ENCODE measurements at places on chromosomes 1 and 21.

DNA sequence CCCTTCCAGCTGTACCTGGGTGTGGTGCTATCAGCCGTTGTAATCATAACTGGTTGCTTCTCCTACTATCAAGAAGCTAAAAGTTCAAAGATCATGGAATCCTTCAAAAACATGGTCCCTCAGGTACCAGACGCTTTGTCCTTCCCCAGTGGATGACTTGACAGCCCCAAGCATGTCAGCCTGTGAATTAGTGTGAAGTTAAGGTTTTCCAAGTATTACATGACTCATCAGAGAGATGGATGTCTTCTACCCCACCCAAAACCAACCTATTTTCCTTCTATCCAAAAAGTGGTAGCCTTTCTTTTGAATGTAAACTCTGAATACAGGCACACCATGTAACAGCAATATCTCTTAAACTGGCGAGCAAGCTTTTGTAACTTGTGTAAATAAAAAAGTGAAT is 15.1 kb downstream of the ATP1A1 start:
- DNase-seq = no peak

DNA sequence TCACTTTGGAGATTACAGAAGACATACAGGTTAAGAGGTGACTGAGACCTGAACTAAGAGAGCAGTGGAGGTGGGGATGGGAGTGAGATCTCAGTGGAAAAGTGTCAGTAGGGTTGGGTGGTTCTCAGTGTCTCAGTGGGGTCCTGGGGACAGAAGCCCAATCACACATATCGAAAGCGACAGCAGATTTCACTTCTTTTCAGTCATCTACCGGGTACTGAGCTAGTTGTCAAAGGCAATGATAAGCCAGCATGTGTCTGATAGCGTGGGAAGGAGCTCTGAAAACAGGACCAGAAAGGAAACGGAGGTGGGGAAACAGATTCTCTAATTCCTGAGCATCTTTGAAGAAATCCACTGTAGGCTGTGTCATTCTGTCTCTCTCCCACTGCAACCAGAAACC is 59.5 kb downstream of the RHOU start:
- DNase-seq = peak; percentile 19

DNA sequence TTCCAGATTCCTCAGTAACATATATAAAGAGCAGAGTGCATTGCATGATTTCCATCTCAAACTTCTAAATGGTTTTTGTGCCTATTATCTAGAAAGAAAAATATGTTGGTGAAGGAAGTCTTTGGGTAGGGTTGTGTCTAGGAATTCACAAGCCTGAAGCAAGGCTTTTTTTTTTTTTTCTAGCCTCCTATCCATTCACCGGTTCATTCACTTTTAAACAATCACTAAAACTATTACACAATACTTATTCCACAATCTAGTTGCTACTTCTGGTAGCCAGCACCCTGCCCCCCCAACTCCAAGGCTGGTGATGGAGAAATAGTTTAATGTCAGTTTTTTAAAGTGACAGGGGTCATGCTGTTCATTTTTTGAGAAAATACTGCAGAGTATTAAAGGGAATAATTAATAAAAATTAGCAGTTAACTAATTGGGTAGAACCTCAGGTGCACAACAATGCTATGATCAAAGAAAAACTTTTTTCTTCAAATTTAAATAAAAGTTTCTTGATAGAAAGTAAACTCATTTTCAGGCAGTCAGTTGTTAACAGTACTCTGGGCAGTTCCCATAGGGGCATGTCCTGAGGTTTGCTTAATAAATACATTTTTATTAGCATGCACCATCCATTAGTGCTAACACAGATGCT is 10.9 kb downstream of the IRF2BP2 start:
- no peak for DNase-seq

DNA sequence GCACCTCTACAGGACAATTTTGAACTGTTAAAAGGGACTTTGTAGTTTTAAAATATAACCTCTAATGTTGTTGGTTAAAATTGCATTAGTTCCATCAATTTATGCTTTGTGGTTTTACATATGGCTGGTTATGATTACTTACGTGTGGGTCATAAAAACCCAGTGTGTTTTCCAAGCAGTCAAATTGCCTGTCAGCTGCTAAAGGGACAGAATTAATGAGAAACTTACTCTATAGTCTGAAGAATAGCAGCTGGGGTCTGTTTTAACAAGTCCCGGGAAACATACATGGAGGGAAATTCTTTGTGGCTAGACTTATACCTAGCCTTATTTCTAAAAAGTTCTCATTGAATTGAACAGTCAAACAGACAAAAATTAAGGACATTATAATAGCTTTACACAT is 820.9 kb upstream of the ADGRL4 start:
- DNase-seq = no peak

GRCh38 chr1:51175278-51175677 is 60.8 kb upstream of the RNF11 start:
- no peak for DNase-seq

- no peak for DNase-seq
Observed at GRCh38 chr1:15584489-15585363, at the start of gene AGMAT. Gene AGMAT (minus strand): TSS chr1:15585051. CDS start chr1:15584967, 84 bp downstream.

DNA sequence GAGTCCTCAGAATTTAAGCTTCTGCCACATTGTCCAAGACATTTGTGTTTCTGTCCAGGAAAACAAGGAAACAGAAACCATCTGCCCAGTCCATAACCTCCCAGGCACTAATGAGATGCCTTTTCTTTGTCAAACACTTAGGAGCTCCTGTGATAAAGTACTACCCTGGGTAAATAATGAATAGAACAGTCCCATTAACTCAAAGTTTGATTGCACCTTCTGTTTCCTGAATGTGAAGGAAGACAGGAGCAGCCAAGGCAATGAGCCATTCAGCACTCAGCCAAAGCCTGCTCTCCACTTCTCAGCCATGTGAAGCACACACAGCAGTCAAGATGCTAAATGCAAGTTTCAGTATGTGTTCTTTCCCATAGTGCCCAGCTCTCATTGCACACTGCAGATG is 199.8 kb downstream of the SEC16B start:
- DNase-seq = no peak

DNA sequence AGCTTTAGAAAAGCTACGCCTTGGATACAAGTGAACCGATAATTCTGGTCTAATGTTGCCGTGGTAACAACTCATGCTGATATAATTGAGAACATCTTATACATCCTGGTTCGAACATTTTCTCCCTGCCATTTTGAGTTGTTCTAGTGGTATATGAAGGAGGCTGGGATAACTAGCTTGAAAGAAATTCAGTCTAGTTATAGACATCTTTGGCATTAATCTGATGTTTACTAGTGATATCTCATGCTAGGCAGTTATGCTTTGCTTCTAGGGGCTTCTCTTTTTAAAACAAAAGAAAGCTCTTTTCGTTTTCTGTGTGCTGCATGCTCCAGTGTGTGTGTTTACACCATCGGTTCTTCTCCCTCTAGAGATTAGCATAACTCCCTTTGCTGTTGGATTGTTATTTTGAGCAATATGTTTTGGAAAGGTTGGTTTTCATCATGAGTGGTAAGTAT is 20.5 kb downstream of the PRKACB start:
- no peak for DNase-seq

DNA sequence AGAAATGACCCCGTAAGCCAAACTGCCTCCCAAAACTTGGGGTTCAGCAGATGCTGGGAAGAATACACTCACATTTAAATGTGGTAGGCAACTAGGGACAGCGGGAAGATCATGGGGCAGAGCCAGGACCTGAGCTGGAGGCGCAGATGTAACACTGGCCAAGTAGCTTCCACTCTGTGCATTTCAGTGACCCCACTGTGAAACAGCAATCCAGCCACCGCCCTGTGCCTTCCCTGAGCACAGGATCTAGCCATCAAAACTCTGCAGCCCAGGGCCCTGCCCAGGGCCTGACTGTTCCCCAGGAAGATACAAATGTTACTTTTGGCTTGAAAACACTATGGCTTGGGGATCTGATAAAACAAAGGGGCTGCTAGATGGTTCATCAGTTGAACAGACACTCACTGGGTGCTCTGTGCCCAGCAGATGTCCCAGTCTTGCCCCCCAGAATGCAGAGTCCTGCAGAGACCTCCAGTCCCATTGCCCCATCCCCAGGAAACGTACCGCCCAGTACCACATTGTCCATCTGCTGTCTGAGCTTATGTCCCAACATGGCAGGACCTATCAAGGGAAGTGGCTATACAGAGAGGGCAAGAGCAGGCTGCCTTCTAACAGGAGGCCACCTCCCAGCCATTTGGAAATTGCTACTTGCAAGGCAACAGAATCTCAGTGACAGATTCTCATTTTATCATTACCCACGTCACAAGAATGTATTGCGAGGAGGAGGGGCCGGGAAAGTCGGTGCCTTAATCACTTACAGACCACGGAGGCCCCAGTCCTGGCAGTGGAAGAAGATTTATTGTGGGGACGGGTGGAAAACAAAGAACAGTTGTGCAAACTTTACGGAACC is 124.0 kb downstream of the DMRTB1 start:
- DNase-seq = no peak

DNA sequence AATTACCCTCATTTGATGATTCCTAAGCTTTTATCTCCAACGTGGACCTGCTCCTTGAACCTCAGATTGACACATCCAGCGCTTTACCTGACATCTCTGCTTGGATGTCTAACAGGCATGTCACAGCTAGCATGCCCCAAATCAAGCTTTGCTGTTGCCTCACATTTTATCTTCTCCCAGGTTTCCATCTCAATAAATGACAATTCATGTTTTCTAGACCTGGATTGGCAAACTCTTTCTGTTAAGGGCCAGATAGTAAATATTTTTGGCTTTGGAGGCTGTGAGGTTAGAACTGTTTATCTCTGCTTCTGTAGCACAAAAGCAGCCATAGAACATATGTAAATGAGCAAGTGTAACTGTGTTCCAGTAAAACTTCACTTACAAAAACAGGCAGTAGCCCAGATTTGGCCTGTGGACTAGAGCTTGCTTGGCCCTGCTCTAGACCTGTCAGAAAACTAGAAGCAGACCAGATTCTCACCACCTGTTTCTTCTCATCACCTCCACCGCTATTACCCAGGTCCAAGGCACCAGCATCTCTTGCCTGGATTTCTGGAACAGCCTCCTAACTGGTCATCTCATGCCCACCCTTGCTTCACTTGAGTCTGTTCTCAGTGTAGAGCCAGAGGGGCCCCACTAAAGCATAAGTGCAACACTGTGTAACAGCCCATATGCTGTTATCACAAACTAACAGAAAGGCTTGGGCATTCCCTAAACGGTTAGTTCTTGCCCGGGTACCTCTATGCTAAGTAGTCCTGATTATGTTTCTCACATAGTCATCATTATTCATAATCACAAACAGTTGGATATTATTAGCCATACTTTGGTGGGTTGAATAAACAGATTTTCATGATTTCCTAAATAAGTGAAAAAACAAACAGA is 42.3 kb downstream of the UBE4B start:
- DNase-seq = no peak

DNA sequence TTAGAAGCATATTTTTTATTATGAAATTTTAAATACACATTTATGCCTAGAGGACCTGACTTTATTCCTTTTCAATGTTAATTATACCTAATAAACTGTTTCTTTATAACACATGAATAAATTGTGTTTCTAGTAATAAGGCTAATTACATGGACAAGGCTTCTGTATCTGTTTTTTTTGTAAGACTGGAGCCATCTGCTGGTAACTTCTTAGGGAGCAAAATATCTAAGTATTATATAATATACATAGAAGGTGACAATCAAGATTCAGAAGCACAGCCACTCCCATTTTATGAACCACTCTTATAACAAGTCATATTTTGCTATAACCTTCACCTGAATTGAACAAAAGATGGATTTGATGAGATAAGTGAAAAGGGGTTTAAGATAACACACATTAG is 84.2 kb downstream of the LBR start:
- no peak for DNase-seq

GRCh38 chr1:208852911-208853310 is 608.7 kb upstream of the PLXNA2 start:
- DNase-seq = no peak

GRCh38 chr1:194114288-194114687 is 927.9 kb upstream of the B3GALT2 start:
- no peak for DNase-seq

DNA sequence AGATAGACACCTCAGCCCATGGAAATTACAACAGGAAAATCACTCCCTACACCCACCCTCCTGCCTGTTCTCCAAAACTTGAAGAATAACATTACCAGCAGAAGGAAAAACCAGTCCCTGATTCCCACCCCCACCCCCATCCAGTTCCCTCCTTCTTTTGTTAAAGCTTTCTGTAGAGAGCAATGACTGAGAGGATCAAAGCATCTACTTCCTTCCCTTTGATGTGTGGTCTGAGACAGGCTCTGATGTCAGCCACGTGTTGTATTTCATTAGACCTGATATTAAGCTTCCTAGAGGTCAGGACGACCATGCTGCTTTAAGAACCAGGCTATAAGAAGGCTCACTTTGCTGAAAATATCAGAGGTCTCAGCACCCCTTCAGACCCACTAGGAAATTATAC is 73.9 kb upstream of the HAO2 start:
- DNase-seq = no peak

GRCh38 chr1:44696789-44697345 is 22.4 kb downstream of the ARMH1 start:
- DNase-seq = no peak

DNA sequence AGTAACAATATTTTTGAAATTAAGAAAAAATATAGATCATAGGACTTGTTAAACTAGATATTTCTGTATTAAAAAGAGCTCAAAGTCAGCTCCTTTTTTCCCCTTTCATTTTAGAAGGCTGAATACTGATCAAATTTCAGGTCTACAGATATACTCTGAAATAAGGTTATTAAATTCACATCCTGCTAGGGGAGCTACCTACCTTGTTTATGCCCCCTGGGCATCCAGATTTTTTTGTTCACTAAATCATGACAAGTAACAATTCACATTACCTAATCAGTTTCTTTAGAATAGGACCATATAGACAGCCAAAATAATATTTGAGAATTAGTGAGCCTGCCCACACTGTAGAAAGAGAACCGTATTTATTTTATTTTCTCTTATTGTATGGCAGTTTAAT is 276.2 kb downstream of the USP25 start:
- no peak for DNase-seq

GRCh38 chr1:18479454-18479853 is 1.3 kb upstream of the KLHDC7A start:
- DNase-seq = no peak

DNA sequence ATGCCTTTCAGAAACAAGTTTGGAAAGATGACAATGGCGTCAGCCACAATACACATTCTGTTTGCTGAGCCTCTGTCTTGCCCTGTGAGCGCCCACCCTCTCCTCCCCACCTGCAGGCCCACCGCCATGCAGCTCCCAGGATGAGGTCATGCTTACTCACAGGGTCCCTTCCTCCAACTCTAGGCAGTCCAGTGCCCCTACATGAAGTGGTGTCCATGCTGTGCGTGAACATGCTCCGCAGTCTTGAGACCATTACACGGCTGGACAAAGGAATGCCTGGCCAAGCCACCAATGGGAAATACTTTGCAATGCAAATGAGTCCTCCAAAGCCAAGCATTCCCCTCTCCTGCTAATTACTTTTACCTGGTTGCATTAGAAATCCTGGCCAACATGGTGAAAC is 92.2 kb downstream of the CD58 start:
- DNase-seq = no peak

- no peak for DNase-seq
Observed at GRCh38 chr21:42161956-42162681, 56.8 kb upstream of the ABCG1 start.

DNA sequence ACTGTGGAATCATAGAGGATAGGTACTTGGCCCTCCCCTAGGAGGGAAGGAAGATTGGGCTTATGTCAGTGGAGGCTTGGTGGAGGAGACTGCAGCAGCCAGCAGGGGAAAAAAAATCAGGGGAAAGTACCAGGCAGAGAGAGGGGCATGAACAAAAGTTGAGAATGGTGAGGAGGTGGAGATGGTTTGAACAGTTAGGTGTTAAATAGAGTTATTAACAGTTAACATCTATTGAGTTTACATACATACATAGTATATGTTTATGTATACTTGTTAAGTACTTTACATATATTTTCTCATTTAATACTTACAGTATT is 136.5 kb upstream of the HNRNPU start:
- no peak for DNase-seq
